ENCODE measurements at places on chromosomes 3 and 15.

DNA sequence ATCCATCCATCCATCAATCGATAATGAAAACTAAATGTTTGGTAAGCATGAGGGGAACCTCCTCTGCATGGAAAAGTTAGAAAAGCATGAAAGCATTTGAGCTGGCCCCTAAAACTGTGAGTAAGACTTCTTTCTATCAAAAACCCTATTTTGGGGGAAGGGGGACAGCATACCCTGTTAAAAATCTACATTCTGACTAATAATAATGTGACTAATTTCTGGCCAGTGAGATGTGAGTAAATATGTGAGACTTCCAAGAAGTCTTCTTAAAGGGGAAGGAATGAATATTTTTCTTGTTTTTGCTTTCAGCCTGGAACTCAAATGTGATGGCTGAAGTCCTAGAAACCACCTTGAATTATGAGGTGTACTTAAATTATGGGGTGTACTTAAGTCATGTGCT is 54.9 kb downstream of the C3orf85 start:
- no peak for DNase-seq

DNA sequence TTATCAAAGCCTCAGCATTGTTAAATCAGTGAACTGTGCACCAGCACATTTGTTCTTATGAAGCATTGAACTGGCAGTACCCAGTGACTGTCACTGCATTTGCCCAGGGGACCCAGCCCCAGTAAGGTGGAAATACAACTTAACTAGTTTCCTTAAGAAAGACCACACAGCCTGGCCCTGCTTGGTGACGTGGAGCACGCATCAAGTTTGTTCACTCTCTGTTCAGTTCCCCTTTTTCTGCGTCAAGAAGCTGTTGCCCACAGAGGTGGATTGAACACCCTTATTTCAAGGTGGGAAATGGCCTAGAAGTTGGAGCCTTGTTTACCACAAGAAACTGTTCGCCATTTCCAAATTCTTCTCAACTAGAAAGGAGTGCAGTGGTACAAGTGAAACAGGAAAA is 69.9 kb upstream of the AGBL1 start:
- no peak for DNase-seq

DNA sequence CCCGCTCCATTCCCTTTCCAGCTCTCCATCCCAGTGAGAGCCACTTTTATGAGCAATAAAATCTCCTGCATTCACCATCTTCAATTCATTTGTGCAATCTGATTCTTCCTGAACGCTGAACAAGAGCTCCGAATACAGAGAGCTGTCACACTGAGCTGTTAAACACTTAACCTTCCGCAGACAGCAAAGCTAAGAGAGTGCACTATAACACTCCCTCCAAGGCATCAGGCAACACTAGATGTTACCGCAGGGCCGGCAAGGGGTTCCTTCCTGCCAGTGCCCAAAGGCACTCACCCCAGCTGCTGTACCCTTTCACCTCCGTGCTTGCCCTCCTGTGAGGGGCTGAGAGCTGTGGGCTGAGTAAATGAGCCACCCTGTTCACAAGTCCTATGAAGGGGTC is 85.6 kb downstream of the BCHE start:
- no peak for DNase-seq

DNA sequence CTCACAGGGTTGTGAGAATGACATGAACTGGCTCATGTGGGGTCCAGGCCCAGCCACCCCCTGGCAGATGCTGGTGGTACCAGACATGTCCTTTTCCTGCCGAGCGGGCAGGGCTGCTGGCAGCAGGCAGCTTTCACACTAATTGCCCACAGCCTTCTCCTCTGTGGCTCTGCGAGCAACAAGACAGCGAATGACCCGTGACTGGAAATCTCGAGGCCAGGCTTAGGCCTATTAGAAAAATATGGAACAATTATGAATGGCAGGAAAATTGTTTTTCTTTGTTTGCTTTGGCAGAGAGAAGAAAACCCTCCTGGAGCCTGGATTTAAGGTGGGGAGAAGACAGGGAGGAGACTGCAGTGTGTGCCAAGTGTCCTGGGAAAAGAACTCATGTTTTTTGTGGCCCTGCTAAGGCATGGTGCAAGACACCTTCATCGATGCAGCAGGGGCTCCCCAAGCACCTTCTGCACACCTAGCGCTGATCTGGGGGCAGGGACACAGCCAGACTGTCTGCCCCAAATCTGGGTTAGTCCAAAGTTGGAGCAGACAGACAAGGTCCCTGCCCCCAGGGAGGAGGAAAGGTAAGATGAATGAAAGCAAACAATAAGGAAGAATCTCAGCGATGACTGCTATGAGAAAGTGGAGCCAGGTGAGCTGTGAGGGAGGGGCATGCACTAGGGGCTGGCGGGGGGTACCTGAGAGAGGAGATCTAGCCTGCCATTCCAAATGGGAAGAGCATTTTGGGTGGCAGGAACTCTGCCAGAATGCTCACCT is 193.8 kb upstream of the TLE3 start:
- DNase-seq, result no peak

DNA sequence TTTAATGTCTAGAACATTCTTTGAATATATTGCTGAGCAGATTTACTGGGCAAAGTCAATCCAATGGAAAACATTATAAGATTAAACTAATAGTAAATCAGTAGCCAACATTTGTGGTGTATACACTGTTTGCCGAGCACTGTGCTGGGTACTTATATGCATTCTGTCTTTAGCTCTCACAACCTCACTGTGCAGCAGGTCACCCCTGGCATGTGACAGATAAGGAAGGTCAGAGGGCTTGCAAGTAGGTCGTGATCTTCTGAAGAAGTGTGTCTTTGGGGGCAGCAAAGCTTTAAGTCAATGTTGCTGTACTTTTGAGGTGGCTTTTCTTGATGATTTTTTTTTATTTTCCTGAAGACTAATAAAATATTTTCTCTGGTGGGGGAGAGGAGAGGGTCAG is 62.2 kb downstream of the TCAIM start:
- no peak for DNase-seq

GRCh38 chr3:62818347-62818746 is 56.9 kb downstream of the CADPS start:
- no peak for DNase-seq

DNA sequence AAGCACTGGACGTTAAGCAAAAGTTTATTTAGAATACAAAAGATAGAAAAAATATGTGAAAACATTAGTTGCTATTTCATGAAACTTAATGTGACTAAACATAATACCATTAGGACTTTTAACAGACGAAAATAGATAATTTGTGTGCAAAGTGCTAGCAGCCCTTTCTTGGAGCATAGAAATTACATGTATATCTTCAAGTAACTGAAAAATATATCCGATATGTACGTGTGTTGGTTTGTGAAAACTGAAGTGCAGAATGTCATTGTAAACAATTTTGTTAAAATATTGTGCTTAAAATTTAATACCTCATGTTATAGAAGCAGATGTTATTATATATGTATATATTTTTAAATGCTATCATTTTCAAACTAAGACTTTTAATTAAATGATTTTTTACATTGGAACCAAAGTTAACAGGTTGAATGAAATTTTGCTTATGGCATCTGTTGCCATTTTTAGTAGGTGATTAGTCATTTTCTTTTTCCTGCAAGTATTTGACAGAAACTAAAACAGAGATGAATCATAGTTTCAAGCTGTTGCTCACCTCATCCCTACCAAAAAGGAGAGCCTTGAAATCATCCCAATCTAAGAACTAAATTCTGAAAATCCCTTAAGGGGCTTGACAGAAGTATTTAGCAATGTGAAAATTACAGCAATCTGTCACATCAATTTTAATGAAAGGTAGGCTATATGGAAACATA is 334.8 kb downstream of the NAALADL2 start:
- no peak for DNase-seq

GRCh38 chr15:53312707-53313106 is 446.8 kb downstream of the WDR72 start:
- DNase-seq, result no peak

DNA sequence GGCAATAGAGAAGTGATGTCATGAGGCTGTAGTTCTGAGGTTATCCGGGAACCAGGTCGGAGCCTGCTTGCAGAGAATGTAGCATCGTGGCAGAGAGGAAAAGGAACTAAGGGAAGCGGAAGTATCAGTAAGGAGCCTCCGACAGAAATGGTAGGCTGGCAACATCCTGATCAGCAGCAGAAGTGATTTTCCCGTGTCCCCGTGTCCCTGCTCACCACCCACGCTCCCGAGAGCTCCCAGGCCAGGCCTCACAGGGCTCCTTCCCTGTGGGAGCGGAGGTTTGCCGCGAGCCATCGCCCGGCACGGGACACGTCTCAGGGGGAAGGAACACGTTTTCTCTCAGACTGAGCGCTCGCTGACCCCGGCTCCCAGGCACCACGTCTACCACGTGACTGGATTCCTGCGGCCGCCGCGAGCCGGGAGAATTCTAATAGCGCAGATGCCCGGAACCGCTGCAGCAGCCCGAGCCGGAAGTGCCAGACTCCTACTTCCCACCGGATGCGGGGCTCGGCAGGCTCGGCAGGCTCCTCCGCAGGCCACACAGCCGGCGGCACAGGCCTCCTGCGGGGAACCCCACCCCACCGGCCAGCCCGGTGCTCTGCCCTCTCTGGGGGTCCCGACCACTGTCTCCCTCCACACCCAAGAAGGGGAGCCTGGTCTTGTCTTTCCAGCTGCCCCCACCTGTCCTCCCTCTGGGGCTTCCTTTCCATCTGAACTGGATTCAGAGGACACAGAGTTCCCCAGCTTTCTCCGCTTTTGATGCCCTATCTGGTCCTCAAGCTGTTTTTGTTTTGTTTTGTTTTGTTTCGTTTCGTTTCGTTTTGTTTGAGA is 99.3 kb downstream of the BDH1 start:
- DNase-seq, result peak; percentile 66

GRCh38 chr15:69305204-69305931 is 6.7 kb downstream of the PAQR5 start:
- no peak for DNase-seq

DNA sequence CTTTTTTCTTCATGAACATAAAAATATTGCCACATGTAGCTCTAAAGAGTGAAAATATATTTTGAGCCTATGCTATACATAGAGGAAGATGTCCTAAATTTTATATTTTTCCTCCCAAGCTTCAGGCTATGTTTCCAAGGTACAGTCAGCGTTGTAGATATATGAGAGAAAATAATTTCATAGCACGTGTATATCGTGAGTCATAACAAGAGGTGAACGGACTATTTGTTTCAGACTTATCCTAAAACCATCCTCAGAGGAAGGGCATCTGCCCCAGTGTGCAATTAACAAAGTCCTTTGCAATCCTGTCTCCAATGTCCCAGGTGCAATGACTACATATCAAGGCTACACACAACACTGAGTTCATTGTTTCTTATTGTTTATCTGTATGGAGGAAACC is 177.3 kb upstream of the ARRDC4 start:
- DNase-seq, result no peak

GRCh38 chr3:26960382-26960781 is 337.8 kb downstream of the LRRC3B start:
- DNase-seq, result no peak

- no peak for DNase-seq
Observed at GRCh38 chr3:31041161-31041978, 146.9 kb upstream of the GADL1 start.

DNA sequence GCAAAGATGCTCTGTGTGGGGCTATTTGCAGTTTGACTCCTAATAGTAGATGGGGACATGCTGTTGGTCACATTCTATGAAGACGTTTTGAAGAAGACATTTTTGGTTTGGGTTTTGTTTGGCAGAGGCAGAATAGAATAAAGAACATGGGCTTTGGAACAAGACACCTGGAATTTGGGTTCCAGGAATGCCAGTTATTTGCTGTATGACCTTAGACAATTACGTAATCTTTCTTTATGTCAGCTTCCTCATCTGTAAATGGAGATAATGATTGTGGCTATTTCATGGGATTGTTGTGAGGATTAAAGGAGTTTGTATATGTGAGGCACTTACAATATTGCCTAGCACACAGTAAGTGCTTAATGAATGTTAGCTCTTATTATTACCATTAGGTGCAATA is 91.6 kb downstream of the MESD start:
- no peak for DNase-seq

- peak; percentile 70 for DNase-seq
Observed at GRCh38 chr3:42501681-42502428, 588 bp upstream of the VIPR1 start.

GRCh38 chr15:75809986-75810750 is 33.1 kb upstream of the UBE2Q2 start:
- no peak for DNase-seq

DNA sequence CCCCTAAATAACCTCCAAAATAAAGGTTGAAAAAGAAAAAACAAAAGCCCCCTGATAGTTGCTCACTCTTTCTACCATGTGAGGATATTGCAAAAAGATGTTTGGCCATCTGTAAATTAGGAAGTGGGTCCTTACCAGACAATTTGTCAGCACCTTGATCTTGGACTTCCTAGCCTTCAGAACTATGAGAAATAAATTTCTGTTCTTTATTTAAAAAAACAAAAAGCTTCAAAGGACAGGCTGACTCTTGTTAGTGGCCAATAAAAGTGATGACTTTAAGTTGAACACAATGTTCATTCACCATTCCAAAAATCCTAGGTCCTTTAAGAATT is 103.5 kb downstream of the CBLB start:
- DNase-seq, result no peak

GRCh38 chr3:98553021-98553563 is 21.3 kb downstream of the GPR15 start:
- no peak for DNase-seq

DNA sequence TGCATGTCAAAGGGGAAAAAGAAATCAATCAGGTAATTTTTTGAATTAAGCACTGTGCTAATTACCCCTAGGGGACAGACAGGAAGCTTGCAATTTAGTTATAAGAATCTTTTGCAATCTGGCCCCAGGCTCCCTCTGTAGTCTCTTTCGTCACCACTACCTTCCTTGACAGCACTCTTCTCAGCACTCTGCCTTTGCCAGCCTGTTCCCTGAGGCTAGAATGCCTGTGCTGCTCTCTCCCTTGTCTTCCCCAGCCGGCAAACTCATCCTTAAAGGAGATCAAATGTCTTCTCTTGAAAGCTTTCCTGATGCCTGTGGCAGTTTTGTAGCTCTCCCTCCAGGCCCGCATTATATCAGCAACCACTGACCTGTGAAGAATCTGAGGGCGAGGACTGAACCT is 32.4 kb upstream of the PRTG start:
- DNase-seq, result no peak

DNA sequence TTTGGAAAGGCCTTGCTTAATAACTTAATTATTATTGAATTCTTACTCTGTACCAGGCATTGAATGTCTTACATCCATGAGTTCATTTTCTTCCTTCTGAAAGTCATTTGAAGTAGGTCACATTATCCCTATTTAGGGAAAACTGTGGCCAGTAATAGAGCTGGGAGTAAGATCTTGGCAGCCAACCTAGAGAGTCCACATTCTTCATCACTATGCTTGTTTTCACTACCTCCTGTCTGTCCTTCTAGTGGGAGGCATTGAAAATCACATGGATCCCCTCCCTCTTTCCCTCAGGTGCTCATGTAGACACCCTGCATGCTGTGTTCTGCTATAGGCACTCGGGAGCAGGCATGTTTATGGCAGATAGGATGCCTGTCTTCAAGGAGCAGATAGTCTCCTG is 154.9 kb downstream of the EBLN2 start:
- DNase-seq, result no peak

GRCh38 chr3:31533169-31534064 is 692 bp downstream of the STT3B start:
- peak; percentile 76 for DNase-seq

- DNase-seq, result no peak
Observed at GRCh38 chr15:35669432-35670045, 123.6 kb upstream of the DPH6 start.

- no peak for DNase-seq
Observed at GRCh38 chr15:78075490-78076230, 1.9 kb downstream of the TBC1D2B start.

GRCh38 chr3:192365571-192365970 is 361.8 kb downstream of the FGF12 start:
- DNase-seq, result no peak
